ENCODE measurements at places on chromosomes 1 and 21. TPM values are rescaled to one million over a fixed set of nuclear protein-coding genes. Genes with fewer than 3 reads are reported as not detected.

CD1C gene
- 0.38 TPM for total RNA-seq

SLC35F3 gene
- total RNA-seq: not detected

TMEM269 gene
- total RNA-seq: not detected

VSIG8 gene
- total RNA-seq: 0.19 TPM

PBX1 gene
- 146 TPM for total RNA-seq

ERI3 gene
- total RNA-seq: 44.5 TPM

CHML gene
- total RNA-seq: 11.2 TPM

CYP4B1 gene
- total RNA-seq: 11.6 TPM

DNA sequence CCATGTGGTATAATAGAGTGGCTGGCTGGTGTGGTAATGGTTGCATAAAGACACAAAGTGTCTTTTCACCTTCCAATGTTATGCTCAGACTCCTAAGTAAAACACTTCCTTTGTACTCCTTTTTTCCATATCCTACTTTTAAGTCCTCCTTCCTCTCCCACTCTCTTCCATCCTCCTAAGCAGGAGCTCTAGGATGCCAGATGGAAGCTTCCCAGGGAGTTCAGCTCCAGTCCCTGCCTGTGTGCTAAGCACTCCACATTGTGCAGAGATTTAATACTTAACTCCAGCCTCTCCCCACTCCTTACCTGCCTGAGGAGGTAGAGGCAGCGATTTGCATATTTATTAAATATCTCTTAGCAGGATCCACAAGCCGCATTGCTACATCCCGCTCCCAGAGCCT lies 60.5 kb upstream of the IGSF21 start:
- no peak for DNase-seq

- DNase-seq: no peak
These were observed 353.8 kb upstream of the PTBP2 start for GRCh38 chr1:96367791-96368190.

GRCh38 chr21:44706026-44706705 lies 5.2 kb downstream of the TSPEAR start:
- peak; percentile 76 for DNase-seq

GRCh38 chr1:223227031-223227430 lies 84.0 kb upstream of the TLR5 start:
- no peak for DNase-seq

- DNase-seq: no peak
These were observed 126.0 kb downstream of the NR5A2 start for GRCh38 chr1:200153277-200154055.

- DNase-seq: peak; percentile 6
These were observed 16.5 kb upstream of the PKP1 start for GRCh38 chr1:201266774-201267173.

DNA sequence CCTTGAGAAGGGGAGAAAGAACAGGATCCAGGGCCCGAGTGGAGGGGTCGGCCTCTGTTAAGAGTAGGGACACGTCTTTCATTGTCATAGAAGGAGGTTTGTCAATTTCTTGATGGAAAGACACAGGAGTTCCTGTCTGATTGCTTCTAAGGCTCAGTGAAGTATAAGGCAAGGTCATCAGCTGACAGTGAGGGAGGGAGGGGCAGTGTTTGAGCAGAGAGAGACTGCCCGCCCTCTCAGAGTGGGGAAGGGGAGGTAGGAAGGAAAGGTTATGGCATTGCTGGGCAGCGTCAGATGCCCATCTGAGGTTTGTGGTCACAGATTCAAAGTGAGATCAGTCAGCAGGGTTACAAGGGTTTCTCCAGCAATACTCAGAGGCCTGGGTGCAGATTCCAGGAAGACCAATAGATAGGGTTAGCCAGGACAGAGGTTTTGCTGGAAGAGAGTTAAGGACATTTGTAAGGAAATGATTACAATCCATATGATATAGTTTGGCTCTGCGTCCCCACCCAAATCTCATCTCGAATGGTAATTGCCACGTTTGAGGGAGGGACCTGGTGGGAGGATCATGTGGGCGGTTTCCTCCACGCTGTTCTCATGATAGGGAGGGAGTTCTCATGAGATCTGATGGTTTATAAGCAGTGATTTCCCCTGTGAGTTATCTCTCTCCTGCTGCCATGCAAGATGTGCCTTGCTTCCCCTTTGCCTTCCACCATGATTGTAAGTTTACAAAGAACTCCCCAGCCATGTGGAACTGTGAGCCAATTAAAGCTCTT lies 127.2 kb upstream of the GJB5 start:
- DNase-seq: no peak

GRCh38 chr1:15826810-15827507 lies 19.5 kb upstream of the UQCRHL start:
- no peak for DNase-seq

DNA sequence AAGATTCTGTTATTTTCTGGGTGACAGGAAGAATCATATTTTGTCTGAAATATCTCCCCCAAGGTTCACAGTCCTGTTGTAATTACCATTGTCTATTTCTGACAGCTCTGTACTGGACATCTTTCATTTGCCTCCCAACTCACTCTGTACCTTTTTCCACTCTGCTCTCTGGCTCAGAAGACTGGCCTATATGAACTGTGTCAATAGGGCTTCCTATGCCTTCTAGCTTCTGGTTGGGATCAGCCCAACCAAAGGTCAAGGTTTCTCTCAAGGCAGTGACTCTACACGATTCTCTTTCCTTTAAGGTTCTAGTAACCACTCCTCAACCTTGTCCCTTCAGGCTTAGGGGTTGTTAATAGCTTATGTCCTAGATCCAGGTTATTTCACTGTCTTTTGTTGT lies 17.5 kb downstream of the KLHL12 start:
- no peak for DNase-seq

DNA sequence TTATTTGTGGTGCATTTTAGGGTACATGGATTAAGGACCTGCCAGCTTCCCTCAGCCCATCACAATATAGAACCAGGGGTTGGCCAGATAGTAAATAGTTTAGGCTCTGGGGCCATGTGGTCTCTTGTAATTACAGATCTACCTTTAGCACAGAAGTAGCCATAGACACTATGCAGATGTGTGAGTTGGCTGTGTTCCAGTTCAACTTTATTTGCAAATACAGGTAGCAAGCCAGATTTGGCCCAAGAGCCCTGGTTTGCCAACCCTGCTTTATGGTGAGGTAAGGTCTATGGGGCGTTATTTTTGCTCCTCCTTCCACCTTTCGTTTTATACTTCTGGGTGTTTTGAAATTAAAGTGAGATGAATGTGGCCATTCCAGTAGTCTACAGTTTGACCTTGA lies 48.7 kb downstream of the MRPS6 start:
- no peak for DNase-seq

GRCh38 chr21:39196310-39196709 lies 13.1 kb upstream of the PSMG1 start:
- DNase-seq: no peak

DNA sequence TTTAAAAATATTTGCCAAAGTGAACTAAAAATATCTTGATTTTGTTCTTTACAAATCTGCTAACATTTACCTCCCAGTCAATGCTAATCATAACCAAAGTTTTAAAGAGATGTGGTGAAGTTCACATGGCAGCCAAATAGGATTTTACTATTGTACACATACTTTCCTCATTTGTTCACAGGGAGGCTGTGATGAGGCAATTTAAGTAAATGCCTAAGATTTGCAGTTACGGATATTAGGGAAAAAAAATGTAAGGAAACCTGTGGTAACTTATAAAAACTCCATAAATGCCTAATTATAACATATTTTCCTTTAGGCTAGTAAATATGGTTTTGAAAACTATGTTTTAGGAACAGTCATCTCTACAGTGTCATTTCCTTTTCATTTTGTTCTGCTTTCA lies 32.4 kb downstream of the RGS5 start:
- no peak for DNase-seq

GRCh38 chr1:92459871-92460320 lies 26.8 kb downstream of the GFI1 start:
- DNase-seq: no peak

DNA sequence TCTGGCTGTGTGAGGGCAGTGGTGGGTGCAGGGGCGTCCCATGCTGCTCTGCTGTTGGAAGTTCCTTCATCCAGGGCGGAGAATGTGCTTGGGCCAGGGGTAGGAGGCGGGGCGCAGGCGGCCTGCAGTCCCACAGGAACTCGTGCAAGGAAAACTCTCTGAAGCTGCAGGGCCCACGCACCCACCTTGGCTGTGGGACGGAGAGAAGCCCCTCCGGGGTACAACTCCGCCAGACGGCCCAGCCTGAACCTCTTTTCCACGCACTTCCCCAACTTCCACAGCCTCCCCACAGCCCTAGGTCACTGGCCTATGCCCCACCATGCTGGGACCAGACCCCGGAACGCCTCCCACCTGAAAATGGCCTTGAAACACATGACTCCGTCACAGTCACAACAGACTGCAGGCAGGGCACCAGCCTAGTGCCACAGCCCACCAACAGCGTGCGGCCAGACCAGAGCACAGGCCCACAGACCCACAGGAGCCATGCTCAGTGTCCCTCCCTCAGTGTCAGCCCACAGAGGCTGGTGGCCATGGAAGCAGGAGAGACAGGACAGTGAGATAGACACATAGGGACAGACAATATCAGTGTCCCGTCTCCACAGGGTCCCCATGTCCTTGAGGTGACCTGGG lies 47.8 kb downstream of the WNT9A start:
- peak; percentile 72 for DNase-seq

- no peak for DNase-seq
These were observed 29.0 kb downstream of the POU2F1 start for GRCh38 chr1:167249702-167250101.

- DNase-seq: no peak
These were observed 8.4 kb downstream of the ADARB1 start for GRCh38 chr21:45082736-45083135.

DNA sequence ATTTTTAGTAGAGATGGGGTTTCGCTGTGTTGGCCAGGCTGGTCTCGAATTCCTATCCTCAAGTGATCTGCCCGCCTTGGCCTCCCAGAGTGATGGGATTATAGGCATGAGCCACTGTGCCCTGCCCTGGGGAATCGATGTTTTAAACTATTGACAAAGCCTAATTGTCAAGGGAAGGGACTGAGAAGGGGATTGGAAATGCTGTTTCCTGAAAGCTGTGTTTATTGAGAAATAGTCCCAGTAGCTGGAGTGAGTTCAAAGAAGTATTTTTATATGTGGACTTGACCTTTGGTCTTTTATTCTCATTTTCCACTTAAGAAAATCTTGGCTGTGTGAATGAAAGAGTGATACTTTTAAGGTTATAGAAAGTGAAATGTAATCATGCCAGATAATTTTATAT lies 47.5 kb downstream of the KIF1B start:
- no peak for DNase-seq

GRCh38 chr1:37807220-37807554 lies 403 bp upstream of the C1orf122 start:
- no peak for DNase-seq
